ENCODE measurements at places on chromosomes 3 and 15.

GRCh38 chr3:29853841-29854397 is 573.0 kb downstream of the RBMS3 start:
- no peak for DNase-seq

GRCh38 chr3:44242721-44243120 is 1.0 kb downstream of the TOPAZ1 start:
- no peak for DNase-seq

GRCh38 chr15:69402816-69403215 is 11.3 kb upstream of the KIF23 start:
- no peak for DNase-seq

GRCh38 chr3:63977893-63978292 is 45.4 kb downstream of the PSMD6 start:
- no peak for DNase-seq

DNA sequence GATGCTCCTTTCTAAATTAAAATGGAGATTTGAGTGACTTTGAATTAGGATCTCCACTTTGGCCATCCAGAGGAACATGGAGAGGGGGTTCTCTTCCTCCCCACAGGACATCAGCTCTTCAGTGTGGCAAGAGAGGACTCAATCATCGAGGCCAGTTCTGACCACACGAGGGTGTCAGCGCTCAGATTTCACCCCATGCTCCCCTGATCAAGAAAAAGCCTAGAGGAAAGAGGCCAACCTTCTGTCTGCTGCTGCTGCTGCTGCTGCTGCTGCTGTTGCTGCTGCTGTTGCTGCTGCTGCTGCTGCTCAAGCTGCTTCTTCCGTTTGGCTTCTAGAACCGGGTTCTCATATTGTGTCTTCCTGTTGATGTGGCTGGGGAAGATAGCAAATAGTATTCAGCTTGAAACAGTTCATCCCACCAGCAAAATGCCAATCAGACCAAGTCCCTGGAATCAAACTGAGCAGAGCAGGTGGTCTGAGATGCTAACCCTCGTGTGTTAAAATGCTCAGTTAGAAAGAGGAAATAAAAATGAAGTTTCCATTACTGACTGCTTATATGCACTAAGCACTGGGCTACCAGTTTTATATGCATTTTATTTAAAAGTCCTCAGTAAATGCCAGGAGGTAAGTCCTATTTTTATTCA is 599.0 kb downstream of the MAGI1 start:
- DNase-seq = no peak

DNA sequence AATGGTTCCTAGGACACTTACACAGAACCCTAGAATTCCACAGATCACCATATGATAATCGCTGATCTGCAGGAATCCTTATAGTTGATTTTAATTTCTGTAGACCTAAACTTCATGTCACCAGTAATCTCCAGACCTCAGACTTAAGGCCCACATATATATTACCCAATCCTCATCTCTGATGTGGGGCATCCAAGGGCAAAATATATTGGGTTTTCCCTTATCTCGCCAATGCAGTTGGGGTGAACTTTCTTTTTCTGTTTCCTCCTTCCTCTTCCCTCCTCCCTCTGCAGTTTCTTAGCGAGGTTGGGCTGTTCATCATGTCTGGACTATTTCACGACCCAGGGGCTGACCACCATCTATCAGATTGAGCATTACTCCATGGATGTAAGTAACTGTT is 230.2 kb downstream of the P3H2 start:
- no peak for DNase-seq

- no peak for DNase-seq
Observed at GRCh38 chr3:195847055-195847950, 35.6 kb upstream of the MUC4 start.

DNA sequence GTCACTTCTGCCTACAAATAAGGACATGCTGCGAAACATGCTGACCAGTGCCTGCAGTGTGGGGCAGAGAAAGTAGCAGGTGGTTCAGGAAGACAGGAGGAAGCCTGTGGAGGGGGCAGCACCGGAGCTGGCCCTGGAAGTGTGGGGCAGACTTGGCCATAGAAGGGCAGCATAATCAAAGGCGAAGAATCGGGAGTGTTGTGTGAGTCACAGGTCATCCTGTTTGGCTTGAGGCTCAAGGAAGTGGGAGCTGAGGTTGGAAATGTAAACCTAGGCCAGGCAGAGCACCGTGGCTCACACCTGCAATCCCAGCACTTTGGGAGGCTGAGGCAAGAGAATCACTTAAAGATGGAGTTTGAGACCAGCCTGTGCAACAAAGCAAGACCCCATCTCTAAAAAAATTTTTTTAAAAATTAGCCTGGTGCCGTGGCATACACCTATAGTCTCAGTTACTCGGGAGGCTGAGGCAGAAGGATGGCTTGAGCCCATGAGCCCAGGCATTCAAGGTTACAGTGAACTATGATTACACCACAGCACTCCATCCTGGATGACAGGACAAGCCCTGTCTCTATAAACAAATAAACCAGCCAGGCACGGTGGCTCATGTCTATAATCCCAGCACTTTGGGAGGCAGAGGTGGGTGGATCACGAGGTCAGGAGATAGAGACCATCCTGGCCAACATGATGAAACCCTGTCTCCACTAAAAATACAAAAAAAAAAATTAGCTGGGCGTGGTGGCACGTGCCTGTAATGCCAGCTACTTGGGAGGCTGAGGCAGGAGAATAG is 54.0 kb downstream of the FAM43A start:
- DNase-seq = no peak

DNA sequence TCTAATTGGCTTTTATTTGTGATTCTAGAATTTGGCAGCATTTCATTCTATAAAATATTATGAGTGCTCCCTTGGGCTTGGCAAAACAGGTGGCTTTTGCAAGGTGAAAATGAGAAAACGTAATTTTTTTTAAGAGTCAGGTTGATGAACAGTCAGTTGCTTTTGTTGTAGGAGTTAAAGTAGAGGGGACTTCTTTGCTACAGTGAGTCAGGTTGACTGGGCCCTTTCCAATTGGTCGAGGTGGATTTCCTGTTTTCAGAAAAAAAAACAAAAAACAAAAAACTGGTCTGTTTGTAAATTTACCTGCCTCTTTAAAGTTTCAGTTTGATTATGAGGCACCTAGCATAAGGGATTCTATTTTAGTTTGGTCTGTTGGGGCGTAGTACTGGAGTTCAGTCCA is 1469.4 kb upstream of the GBE1 start:
- no peak for DNase-seq

DNA sequence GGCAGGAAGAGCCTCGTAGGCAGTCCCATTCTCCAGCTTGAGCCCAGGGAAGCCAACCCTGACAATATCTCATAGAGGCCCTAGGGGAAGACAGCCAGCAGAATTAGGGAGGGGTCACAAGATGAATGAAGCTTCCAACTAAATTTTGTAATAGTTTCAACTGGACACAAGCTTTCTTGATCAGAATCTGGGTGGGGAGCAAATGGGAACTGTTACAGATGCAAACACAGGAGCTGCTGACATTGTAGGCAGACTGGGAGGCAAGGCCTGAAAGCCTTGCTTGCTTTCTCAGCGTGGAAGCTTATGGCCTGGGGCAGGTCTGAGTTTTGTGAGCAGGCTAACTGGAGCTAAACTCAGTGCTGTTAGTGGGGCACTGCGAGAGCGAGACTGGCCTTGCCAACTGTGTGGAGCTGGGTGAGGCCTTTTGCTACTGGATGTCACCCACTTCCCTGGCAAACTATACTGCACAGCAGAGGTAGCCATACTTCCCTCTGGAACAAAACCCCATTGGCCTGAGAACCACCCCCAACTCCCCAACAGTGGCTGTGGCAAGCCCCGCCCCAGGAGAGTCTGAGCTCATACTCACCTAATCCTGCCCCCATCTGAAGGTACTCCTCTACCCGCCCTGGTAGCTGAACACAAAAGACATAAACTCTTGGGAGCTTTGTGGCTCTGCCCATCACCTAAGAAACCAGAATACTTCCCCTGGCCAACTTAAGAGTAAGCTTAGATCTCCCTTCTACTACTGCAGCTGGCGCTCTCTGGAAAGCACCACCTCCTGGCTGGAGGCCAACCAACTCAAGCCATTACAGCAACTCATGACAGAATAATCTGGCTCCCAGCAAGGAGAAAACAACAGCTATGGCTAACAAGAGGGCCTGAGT is 42.9 kb downstream of the CFAP20DC start:
- no peak for DNase-seq

DNA sequence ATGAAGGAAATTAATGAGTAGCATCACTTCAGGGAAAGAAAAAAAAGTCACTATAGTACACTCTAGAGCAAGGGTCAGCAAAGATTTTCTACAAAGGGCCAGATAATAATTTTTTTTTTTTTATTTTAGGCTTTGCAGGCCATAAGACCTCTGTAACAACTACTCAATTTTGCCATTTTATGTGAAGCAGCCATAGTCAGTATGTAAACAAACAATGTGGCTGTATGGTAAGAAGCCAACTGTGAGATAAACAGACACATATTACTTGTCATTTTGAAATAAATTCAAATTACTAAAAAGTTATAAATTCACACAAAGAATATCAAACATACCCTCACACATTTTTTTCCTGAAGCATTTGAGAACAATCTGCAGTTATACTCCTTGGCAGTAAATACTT is 40.6 kb downstream of the SCAPER start:
- DNase-seq = no peak

DNA sequence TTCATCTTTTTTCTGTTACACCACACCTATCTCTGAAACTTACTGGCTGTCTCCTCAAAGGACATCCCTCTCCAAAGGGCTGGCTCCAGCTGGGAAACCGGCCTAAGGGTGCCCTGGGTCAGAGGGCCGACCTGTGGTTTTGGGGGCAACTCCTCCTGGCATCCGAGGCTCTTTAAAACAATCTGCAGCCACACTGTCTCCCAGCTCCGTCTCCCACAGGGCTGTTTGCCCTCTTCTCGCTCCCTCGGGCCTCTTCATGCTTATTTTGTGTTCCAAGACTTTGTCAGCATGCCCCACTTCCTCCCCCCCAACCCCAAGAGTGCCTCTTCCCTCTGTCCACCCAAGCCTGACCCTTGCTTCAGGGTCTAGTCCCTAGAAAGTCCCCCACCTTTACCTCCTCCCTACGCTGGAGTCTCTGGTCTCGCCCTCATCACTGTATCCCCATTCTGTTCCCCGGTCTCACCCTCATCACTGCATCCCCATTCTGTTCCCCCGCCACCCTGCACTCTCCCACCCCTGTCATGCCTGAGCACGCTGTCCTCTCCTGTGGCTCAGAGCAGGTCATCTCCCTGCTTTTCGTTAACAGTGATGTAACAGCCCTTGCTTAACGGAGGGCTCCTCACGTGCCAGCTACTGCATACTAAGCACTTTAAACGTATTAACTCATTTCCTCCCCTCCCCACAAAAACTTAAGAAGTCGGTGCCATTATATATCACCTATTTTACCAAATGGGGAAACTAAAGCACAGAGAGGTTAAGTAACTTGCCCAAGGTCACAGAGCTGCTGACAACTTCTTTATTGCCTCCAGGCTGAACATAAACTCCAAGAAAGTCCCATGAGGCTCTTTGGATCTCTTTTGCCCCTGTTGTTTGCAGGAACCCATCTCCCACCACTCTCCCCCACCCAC is 1.1 kb upstream of the CSK start:
- DNase-seq = no peak

- DNase-seq = peak; percentile 71
Observed at GRCh38 chr3:126982471-126983175, at the start of gene PLXNA1. Gene PLXNA1 (plus strand): TSS chr3:126983115. CDS start chr3:126988594, 5,479 bp downstream.

GRCh38 chr3:142940472-142940871 is 23.0 kb downstream of the PAQR9 start:
- no peak for DNase-seq

GRCh38 chr3:188084752-188085583 is 69.0 kb upstream of the LPP start:
- no peak for DNase-seq

- DNase-seq = no peak
Observed at GRCh38 chr3:21170964-21171363, 580.0 kb downstream of the ZNF385D start.

DNA sequence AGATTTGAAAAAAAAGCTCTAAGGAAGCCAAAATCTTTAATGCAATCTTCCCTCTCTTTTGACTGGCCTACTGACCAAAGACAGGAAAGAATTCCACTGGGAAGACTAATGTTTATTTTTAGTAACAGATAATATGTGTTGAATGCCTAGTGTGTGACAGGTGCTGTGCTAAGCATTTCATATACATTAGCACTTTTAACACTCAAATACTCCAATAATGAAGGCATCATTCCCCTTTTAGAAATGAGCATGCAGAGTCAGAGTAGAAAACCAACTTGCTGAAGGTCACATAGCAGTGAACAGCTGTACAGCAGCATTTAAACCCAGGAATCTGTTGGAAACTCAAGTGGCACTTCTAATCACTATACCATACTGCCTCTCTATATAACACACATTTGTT is 170.6 kb downstream of the MINAR1 start:
- no peak for DNase-seq

GRCh38 chr15:73493922-73494321 is 51.0 kb downstream of the REC114 start:
- no peak for DNase-seq

GRCh38 chr15:29542994-29543393 is 273.4 kb upstream of the NSMCE3 start:
- no peak for DNase-seq

- no peak for DNase-seq
Observed at GRCh38 chr3:16452261-16452660, 61.2 kb downstream of the RFTN1 start.

DNA sequence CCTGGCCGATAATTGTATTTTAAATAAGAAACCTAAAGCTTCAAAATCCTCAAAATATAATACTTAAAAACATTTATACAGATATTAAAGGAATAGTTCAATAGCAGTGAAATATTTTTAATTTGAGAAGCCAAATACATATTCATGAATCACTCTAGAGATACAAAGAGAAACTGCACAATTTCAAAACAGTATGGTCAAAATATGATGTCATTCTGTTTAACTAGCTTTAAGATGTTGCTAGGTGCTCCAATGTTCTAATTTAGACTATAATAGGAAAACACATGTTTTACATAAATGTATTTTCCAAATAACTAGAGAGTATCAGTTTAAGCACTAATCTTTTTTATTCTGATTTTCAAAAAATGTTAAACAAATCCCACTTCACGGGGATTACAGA is 10.3 kb upstream of the NRROS start:
- DNase-seq = no peak

DNA sequence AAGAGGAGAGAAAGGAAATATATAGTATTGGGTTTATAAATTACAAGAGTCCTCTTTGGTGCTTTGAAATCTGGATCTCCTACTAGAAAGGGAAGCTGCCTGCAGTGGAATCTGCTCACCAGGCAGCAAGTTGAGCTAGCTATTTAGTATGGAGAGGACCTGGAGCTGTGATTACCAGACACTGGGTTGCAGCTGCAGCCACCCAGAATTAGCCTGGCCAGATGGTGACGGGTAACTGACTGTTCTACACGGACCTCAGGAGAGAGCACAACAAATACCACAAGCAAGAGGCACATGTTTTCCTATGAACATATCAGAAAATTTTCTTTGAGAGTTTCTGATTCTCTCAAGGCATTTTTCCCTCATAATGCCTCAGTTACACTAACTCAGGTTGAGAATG is 46.5 kb downstream of the SYNPR start:
- no peak for DNase-seq

All from stimulated activated CD8-positive, alpha-beta memory T cell treated with anti-CD3 and anti-CD28 coated beads, Interleukin-7, amount 100 ng/mL, for 48 hours (primary cell).